ENCODE measurements at places on chromosomes 16 and 17. TPM values are rescaled to one million over a fixed set of nuclear protein-coding genes. Genes with fewer than 3 reads are reported as not detected.

RAC3 gene
- total RNA-seq, result 0.82 TPM

KRTAP9-2 gene
- not detected for total RNA-seq

- peaks cover 36% of the 10 kb centered on the region for H3K27me3 ChIP-seq
- H3K27ac ChIP-seq, result no peak overlapping the region
- no peaks in the 10 kb centered on the region for H3K36me3 ChIP-seq
Observed at GRCh38 chr16:31862761-31863160, 10.8 kb upstream of the ZNF267 start.

- H3K27me3 ChIP-seq, result peaks cover 6% of the 10 kb centered on the region
- H3K27ac ChIP-seq, result no peak overlapping the region
- H3K4me3 ChIP-seq, result no peak overlapping the region
- no peaks in the 10 kb centered on the region for H3K4me1 ChIP-seq
- DNase-seq, result no peak
Observed at GRCh38 chr16:23257682-23258081, 44.4 kb upstream of the SCNN1B start.

All from left ventricle myocardium inferior (tissue), 1 donor.